ENCODE measurements at places on chromosomes 12 and 14. TPM values are rescaled to one million over a fixed set of nuclear protein-coding genes. Genes with fewer than 3 reads are reported as not detected.

The PTHLH gene
- total RNA-seq, result 2.0 TPM

The SIX6 gene
- not detected for total RNA-seq

The DGKA gene
- 29.1 TPM for total RNA-seq

The TMCC3 gene
- 30.9 TPM for total RNA-seq

The KLHL33 gene
- total RNA-seq, result not detected

The ETFBKMT gene
- total RNA-seq, result 2.0 TPM

The DPF3 gene
- 18.5 TPM for total RNA-seq

The KRT85 gene
- total RNA-seq, result not detected

The SAMD15 gene
- total RNA-seq, result 0.94 TPM

The USP5 gene
- 94.1 TPM for total RNA-seq

The C12orf43 gene
- total RNA-seq, result 18.9 TPM

The SRGAP1 gene
- 2.0 TPM for total RNA-seq

The SRRM4 gene
- total RNA-seq, result not detected

All from endothelial cell of coronary artery (primary cell).